ENCODE measurements at places on chromosomes 1 and 21.

GRCh38 chr1:155043301-155043702 lies 7.8 kb upstream of the ADAM15 start:
- DNase-seq = no peak

DNA sequence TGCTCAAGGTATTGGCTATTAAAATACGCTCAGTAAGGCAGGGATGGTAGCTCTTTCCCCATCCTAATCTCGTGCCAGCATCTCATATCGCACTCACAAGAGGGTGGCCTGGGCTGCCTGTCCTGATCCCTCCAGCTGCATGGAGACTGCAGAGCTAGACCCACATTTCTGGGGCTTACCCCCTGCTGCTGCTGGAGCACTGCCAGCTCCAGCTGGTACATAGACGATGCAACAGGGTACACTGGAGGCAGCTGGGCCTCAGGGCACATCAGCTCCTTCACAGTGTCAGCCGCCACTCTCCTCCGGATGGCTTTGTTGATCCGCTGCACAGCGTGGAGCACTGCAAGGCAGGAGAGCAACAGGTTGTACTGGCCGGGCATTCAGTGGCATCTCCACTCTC lies 16.0 kb downstream of the IQGAP3 start:
- DNase-seq = no peak

- peak; percentile 68 for DNase-seq
Observed at GRCh38 chr1:74714429-74715235, 18.2 kb downstream of the CRYZ start.

GRCh38 chr1:177435364-177435763 lies 264.6 kb downstream of the BRINP2 start:
- DNase-seq = no peak

- DNase-seq = no peak
Observed at GRCh38 chr21:44093761-44094160, 13.4 kb upstream of the PWP2 start.

DNA sequence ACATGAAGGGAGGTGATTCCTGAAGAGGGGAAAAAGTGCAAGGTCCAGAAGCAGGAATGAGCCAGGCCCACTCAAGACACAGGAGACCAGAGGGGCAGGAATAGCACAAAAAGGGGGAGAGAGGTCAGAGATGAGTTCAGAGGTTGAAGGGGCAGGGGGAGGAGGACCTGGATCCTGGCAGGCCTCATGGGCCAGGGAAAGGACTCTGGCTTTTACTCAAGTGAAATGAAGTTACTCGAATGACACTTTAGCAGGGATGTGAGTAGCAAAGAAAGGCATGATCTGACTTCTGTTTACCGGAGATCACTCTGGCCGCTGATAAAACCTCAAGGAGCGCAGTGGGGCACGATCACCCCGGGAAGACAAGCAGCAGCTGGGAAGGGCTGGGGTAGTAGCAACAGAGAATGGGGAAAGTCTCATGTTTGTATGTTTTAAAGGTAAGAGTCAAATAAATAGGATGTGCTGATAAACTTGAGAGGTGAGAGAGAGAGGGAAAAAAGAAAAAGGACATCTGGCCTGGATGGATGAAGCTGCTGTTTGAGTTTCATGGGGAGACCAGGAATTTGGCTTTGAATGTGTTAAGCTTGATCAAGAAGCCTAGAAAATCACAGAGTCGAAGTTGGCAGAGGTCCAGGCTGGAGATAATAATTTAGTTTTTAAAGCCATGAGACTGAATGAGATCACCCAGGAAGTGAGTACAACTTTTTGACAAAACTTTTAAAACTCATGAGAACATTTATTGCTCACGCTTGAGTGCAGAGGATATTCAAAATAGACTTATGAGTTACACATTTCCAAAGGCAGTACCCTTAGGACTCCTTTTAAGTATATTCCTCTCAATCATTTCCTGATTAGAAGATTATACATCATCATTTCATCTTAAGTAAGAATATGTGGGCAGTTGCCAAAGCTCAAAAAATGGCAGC lies 156.0 kb downstream of the RERE start:
- peak; percentile 89 for DNase-seq

DNA sequence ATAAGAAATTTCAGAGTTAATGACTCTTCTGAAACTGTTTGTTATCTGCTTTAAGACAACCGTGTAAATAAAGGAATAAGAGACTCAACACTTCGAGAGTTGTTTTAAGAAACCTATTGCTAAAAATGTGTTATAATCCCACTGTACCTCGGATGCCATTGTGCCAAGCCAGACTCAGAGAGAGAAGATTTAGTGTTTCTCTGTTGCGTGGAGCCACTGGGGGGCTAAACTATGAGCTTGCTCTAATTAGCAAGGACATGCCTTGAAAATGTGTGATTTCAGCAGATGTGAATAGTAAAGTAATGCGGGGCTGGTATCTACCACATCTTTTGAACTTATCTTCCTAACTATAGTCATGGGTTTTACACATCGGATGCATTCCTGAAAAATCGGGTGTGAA lies 56.2 kb upstream of the TARBP1 start:
- DNase-seq = no peak

GRCh38 chr1:17494114-17494729 lies 45.3 kb upstream of the ARHGEF10L start:
- peak; percentile 73 for DNase-seq

- DNase-seq = no peak
Observed at GRCh38 chr1:87426463-87427249, 98.0 kb downstream of the LMO4 start.

DNA sequence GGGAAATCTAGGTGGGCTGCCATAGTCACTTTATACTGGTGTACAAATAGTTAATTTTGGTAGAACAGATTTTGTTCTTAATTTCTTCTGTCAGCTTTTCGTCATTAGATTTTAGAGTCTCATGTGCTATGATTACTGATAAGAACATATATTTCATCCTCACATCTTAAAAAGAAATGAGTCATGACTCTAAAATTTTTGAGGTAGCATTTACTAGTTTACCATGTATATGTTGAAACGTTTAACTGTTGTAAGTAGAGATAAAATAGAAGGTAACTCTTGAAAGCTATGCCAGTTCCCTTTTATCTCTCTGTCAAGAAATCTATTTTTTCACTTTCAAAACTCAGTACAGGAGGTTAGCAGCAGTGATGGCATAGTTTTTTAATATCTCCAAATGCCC lies 53.4 kb downstream of the KLHL20 start:
- DNase-seq = peak; percentile 47

GRCh38 chr1:168243636-168244212 lies 17.9 kb downstream of the SFT2D2 start:
- DNase-seq = no peak

- no peak for DNase-seq
Observed at GRCh38 chr1:101073836-101074235, 48.3 kb upstream of the DPH5 start.

GRCh38 chr1:113809670-113810602 lies 2.3 kb downstream of the RSBN1 start:
- peak; percentile 26 for DNase-seq

- no peak for DNase-seq
Observed at GRCh38 chr21:42651515-42652401, 1.7 kb upstream of the PDE9A start.

DNA sequence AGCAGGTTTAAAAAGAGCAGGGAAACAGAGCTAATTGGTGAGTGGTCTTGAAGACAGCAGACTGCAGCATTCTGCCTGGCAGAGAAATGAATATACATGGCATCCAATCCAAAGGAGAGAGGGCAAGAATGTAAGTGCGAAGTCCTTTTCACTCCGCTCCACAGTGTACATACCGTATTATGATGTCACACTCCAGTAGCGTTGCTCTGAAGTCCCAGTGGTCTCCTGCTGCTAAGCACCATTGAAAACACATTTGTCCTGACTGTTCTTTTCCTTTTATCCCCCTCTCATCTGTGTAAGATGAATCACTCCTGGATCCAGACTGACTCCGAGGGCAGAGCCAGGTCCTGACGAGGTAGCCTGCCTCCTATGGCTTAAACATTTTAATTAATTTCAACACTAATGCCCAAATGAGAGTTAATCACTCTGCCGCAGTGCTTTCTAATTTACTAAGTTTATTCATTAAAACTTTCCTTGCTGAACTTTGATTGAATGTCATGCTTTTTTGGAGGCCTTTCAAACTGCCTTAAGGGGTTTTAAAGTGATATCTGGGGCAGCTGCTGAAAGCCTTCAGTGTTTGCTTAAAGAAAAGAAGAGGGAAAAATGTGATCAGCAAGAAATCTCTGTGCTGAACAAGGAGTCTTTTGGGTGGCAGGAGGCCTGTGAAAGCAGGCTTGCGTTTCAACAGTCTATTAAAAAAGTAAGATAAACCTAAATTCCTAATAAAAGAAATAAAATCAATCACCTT lies 227.2 kb downstream of the ATG4C start:
- no peak for DNase-seq

Measured in amniotic epithelial cell (primary cell).